Posterior cingulate gyrus (tissue), 11 donors: ENCODE measurements at places on chromosomes 7 and 10.
A peak's percentile ranks its signal among the peaks of the same experiment; 100 is the strongest.

DNA sequence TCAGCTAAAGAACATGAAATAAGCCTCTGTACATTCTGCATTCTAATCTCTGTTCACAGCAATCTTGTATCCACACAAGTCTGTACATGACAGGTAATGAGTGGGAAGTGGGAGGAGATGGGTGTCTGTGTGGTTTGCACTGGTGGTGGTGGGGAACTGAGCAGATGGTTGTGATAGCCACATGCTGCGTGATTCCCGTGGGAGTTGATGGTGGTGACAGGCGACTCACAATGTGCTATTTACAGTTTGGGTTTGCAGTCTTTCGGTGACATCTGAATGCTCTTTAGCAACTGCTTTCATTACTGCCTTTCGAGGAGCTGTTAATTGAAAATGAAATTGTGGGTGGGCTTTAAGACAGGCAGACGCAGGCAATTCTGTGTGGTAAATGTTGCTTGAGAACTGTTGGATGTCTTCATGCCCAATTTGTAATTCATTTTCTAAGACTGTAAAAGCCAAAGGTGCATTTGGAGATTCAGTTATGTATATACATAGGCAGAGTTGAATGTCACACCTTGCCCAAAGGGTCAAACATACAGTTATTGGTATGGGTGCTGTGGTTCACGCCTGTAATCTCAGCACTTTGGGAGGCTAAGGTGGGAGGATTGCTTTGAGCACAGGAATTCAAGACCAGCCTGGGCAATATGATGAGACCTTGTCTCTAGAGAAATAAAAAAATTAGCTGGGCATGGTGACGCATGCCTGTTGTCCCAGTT lies 308.2 kb downstream of the AUTS2 start:
- DNase-seq: no peak

DNA sequence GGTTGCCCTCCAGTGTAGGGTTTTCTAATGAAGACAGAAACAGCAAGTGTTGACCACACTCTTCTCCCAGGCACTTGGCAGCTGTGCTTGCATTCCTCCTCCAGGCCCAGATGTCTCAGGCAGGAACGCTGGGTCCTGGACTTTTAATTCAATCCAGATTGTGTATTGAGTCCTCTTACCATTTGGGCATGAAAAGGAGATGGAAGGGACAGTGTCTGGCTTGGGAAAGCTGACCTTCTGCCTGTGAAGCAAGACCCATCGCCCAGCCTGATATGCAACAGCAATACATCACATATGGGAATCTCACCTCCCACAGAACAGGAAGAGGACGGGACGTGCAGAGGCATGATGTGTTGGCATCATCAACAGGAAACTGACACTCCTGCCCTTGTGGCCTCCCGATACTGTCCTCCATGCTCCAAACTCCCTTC lies 174.4 kb upstream of the LYZL2 start:
- DNase-seq: no peak

GRCh38 chr7:158175779-158176178 lies 411.8 kb downstream of the PTPRN2 start:
- no peak for DNase-seq

- DNase-seq: no peak
Measured at GRCh38 chr10:16182688-16183087, 254.1 kb upstream of the PTER start.

GRCh38 chr7:134327896-134328295 lies 11.2 kb upstream of the SLC35B4 start:
- DNase-seq: peak; percentile 52

- no peak for DNase-seq
Measured at GRCh38 chr10:16360001-16360400, 76.8 kb upstream of the PTER start.

- DNase-seq: no peak
Measured at GRCh38 chr10:111762114-111762513, 421.5 kb downstream of the GPAM start.

DNA sequence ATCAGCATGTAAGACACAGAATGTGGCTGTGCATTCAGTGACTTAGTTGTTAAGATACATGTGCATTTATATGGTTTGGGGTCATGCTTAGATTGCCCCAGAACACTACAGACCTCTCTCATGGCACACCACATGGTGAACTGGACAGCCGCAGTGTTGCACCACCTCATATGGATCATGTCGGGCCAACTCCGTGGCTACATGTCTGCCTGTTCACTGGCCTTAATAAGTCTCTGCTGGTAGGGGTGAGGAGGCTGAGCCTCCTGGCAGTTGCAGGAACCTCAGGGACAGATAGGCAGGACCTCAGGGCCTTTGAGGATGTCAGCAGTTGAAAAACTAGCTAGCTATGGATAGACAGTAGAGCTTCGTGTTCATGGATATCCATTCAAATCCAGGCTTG lies 751.0 kb downstream of the GRID1 start:
- DNase-seq: no peak

- DNase-seq: no peak
Measured at GRCh38 chr7:23955145-23955544, 245.1 kb downstream of the STK31 start.

DNA sequence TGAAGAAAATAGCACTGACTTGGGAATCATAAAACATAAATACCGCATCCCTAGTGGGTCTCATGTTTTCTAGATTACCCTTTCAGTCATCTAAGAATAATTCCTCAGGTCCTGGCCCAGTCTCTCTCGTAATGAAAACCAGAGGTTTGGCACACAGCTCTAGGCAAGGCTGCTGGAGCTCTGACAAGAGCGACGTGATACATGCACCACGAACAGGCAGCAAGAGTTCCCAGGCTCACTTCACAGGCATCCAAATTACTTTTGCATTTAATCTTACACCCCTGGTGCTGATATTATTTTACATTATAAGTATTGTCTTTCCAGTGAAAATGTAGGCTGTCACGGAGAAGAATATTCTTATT lies 105.2 kb downstream of the THSD7A start:
- DNase-seq: no peak

GRCh38 chr7:130927062-130927461 lies 193.1 kb upstream of the KLF14 start:
- DNase-seq: no peak

GRCh38 chr7:5284304-5285281 lies 1.9 kb downstream of the SLC29A4 start:
- peak; percentile 93 for DNase-seq

GRCh38 chr7:93949423-93949822 lies 27.9 kb downstream of the GNG11 start:
- DNase-seq: no peak

GRCh38 chr10:6581778-6582228 lies 1.7 kb upstream of the PRKCQ start:
- DNase-seq: no peak

DNA sequence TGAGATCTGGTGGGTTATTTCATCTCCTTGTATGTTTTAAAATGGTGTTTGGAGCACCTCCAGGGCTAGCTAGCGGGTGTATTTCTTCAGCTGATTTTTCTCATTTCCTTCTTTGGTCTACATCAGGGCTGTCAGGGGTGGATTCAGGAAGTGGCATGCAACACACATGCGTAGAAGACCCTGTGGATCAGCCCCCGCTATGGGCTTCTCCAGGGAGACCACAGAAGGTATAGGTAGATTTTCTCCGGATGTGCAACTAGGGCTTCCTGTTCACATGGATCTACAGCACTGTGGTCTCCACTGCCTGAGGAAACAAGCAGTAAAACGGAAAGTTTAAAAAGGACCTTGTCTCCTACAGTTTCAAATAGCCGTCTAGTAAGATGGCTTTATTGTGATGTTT lies 10.4 kb downstream of the NUB1 start:
- no peak for DNase-seq

- no peak for DNase-seq
Measured at GRCh38 chr10:21518641-21519396, 6.7 kb downstream of the SKIDA1 start.
